ENCODE measurements at places on chromosomes 2 and 18.

DNA sequence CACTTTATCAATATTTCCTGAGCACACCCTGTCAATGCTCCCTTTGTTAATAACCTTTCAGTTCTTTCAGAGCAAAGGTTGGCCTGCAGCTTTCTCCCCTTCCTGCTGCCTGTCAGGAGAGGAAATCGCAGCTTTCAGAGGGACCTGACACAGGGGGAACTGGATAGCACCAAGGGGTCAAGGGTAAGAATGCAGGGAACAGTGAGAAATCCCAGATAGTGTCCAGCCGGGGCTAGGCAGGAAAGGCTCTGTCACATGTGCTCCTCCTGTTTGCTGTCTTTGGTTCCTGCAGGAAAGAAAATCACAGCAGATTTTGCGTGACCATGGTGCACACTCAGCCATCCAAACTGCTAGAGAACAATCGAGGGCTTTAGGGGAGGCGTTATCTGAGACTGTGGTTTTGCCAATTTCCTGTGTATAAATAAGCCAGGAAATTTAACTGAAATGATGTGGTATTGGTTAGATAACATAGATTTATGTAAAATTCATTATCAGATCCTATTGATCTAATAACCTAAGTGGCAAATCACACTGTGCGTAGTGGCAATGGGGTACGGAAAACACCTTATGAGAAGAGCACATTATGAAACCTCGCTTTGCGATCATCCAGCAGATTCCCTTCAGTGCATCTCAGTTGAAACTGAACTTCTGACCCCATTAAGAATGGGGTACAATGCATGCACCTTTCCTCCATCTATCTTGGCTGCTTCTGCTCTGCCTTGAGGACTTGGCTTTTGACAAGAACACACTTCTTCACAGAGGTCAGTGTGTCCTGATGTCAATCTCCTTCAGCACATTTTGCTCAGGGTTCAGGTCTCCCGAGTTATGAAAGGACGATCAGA lies 178.0 kb downstream of the ICOS start:
- DNase-seq = peak; percentile 99

DNA sequence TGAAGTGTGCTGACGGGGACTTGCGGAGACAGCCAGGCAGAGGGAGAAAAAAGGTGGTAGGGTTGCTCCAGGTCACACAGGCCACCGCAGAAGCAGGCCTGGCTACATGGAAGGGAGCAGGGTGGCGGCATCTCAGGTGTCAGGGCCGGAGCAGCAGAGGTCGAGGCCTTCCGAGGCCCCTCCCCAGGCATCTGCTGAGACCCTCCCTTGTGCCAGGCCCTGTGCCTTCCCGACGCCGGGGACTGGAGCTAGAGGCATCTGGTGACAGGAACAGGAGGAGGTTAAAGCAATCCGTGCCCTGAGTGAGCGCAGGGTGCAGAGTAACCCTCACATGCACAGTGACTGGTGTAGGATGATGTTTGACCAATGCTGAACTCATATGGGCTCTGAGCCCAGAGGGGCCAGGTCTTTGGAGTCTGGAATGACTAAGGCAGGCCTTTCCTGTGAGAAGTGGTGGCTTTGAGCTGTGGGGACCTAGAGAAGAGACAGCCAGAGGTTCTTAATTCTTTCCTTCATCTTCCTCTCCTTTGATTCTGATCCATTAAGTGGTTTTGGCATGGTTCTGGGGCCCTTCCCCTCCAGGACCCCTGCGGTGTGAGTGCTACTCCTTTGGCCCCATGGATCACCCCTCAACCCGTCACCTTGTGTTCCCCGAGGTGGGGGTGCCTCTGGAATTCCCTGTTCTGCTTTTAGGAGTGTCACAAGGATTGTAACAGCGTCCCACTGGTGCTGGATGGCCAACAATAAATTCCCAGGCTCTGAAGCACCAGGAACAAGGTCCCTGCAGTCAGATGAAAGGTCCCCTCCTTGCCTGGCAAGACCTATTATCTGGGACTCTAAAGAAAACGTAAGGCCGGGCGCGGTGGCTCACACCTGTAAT lies 72.1 kb downstream of the KLHL29 start:
- no peak for DNase-seq

DNA sequence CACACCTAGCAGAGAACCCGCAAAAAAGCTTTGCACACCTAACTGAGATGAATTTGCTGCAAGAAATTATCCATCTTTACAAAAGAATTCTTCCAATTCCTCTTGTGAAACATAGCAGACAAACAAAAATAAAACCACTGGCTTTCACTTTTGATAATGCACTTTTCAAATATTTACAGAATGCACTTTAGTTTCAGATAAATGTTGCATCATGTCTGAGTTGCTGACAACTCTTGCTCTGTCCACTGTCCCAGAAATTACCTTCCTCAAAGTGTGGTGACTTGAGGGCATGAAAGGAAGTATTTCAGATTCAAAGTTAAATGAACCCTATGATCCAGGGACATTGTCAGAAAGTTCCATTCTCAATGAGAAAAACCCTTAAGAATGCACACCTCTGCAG lies 256.2 kb upstream of the PARD3B start:
- no peak for DNase-seq

- DNase-seq = no peak
Measured at GRCh38 chr2:3099145-3099859, 278.3 kb downstream of the EIPR1 start.

- DNase-seq = no peak
Measured at GRCh38 chr2:207185372-207185771, 19.6 kb upstream of the KLF7 start.

DNA sequence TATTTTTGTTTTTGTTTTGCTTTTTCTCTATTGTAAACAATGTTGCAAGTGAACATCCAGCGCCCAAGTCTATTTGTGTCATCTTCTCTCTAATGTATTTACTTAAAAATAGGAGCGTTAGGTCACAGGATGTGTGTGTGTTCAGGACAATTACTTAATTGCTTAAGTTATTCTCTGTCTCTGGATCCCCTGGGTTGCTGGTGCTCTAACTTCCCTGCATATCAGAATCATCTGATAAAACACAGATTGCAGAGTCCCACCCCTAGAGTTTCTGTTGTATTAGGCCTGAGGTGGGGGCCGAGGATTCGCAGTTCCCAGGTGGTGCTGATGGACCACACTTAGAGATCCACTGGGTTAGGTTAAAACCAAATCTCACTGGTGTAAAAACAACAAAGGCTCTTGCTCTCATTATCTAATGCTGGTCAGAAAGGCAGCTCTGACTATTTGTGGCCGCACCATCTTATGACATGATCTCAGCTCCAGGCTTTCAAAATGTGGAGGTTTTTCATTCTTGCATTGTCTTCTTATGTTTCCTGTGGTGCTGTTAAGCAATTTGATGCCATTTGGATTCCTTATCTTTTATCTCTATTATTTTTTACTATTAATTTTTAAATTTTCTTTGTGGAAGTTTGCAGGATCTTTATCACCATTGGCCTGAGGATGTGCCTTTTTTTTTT lies 87.7 kb downstream of the CLIP4 start:
- no peak for DNase-seq

- peak; percentile 53 for DNase-seq
Measured at GRCh38 chr18:62523631-62524439, 1.0 kb downstream of the ZCCHC2 start.

- no peak for DNase-seq
Measured at GRCh38 chr2:55345064-55345463, 74.6 kb downstream of the CCDC88A start.

DNA sequence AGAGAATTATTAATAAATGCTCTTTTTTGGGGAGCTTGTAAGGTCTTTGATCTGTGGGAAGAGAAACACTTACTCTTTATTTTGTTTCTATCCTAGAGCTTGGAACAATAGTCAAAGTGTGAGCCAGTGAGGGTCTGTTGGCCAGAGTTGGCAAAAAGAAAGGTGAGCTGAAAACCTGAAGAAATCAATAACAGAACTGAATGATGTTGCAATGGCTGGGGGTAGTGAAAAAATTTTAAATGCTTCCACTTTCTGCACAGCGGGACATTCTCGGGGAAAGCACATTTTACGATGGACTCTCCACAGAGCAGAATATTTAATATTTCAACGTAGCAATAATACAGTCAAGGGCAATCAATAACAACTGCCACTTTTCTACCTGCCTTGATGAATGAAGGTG lies 78.9 kb downstream of the SKA1 start:
- no peak for DNase-seq

DNA sequence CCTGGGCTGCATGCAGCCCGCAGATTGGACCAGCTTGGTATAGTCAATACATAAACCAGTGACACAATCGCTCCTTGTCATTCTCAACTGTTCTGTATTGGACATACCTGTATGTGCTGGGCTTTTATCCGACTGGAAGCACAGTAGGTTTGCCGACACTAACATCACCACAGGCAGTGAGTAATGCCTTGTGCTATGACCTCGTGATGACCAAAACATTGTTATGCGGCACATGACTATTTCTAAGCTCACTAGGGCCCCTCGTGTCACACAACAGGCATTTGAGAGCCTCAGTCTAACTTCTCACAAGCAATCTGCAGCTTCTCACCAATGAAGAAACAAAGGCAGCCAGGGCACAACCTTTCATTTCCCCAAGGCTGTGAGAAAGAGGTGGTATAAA lies 320.8 kb downstream of the AFF3 start:
- peak; percentile 41 for DNase-seq

DNA sequence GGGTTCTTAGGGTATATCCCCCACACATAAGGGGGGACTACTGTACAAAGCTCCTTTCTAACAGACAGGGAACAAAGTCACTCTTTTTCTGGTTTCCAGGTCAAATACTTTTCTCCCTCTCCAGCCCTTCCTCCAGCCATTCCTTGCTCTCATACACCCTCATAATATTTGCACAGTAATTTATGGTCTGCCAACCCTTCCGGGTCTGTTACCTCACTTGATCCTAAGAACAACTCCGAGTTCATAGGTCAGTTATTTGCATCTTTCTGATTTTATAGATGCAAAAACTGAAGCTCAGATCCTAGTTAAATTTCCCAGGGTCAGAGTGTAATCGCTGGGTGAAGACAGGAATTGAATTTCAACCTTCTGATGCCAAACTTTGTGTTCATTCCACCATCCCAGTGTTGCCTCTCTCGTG lies 14.8 kb upstream of the MATN3 start:
- peak; percentile 54 for DNase-seq

DNA sequence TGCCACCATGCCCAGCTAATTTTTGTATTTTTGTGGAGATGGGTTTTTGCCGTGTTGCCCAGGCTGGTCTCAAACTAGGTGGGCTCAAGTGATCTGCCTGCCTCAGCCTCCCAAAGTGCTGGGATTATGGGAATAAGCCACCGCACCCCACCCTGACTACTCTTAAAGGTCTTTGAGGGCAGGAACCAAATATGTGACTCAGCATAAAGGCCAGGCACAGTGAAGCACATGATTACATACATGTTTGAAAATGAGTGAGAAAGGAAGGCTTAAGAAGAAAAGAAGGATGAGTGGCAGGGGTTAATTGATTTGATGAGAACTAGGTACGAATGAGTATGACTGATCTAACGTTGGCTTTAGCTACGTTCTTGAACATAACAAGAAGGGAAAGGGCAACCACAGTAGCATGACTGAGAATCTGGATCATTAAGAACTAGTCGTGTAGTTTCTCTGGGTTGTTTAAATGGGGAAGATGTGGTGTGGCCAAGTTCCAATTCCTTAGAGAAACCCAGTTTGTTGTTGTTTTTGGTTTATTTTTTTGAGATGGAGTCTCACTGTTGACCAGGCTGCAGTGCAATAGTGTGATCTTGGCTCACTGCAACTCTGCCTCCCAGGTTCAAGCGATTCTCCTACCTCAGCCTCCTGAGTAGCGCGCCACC lies 6.8 kb downstream of the RESP18 start:
- DNase-seq = no peak

DNA sequence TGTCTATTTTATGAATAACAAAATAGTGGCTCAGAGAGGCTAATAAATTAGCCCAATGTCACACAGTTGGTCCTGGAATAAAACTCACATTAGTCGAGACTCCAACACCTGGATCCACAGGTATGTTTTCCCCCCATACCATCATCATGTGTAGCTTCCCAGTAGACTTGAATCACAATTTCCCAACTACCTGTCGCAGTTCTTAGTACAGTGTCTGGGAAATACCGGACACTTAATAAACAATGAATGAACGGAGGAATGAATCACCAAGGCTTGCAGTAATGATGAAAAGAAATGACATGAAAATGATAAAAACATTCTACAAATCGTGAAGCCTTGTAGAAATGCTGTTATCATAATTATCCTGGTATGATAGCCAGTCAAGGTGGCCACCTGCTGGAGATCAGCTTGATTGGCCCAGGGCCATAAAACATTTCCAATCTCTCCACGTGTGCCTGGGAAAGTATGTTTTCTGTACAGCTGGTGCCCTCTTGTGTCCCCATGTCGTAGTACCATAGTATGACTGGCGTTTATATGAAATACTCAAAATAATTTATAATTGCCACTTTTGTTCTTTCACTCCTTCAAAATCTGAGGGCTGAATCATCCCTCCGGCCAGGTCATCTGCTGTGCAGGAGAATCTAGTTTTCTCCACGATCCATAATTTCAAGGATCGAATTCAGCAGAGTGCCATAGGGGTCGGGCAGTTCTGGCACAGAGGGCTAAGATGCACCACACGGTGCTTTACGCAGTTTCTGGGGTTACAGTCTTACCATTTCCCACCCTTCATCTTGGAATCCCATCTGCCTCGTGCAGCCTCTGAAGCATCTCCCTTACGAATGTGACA lies 95.4 kb downstream of the LAMA1 start:
- peak; percentile 47 for DNase-seq

GRCh38 chr2:31965094-31965493 lies 45.7 kb downstream of the MEMO1 start:
- no peak for DNase-seq

- DNase-seq = no peak
Measured at GRCh38 chr2:126317790-126318431, 338.0 kb upstream of the GYPC start.

GRCh38 chr2:72096181-72096580 lies 51.5 kb downstream of the CYP26B1 start:
- DNase-seq = no peak

- DNase-seq = no peak
Measured at GRCh38 chr18:29271501-29271900, 1094.6 kb upstream of the CDH2 start.

GRCh38 chr2:53519918-53520841 lies 247.4 kb upstream of the CHAC2 start:
- no peak for DNase-seq

DNA sequence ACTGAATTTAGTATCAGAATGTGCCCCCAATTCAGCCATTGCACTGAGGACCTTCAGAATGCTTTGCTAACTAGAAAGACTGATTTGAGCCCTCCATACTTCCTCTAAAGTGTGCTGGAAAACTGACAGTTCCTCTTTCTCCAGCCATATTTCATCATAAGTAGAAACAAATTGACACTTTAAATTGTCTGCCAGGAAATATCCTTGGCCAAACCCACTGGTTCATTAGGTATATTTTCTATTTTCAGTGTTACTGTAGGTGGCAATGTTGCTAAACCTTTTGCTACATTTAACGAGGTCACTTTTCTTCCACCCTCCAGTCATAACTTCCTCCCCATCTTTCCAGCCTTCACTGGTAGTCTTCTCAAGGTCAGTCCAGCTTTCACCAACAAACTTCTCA lies 21.5 kb downstream of the SP5 start:
- no peak for DNase-seq
